ENCODE measurements at places on chromosomes 6 and 20. TPM values are rescaled to one million over a fixed set of nuclear protein-coding genes. Genes with fewer than 3 reads are reported as not detected.

The TUBB2B gene
- total RNA-seq = not detected

The KIF3B gene
- 17.1 TPM for total RNA-seq

The SCUBE3 gene
- 1.0 TPM for total RNA-seq

The RRBP1 gene
- 91.4 TPM for total RNA-seq

The STX11 gene
- total RNA-seq = 0.43 TPM

Data from HT1080 (cell line).